ENCODE measurements at places on chromosomes 3 and 15.

DNA sequence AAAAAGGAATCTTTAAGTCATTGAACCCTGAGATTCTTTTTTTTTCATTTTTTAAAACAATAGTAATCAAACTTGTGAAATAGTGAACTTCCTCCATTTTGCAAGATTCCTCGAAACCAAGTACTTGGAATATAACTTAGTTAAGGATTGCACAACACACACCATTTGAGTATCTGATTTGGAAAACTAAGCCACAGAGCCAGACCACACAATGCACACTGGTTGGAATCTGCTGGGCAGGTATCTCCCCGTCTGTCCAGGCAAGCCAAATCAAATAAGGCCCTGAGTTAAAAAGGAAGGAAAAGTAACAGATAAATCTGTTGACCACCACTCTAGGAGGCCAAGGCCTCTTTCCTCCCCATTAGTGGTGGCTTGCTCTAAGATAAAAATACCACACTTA, 177.5 kb upstream of the ICE2 start:
- DNase-seq = no peak

DNA sequence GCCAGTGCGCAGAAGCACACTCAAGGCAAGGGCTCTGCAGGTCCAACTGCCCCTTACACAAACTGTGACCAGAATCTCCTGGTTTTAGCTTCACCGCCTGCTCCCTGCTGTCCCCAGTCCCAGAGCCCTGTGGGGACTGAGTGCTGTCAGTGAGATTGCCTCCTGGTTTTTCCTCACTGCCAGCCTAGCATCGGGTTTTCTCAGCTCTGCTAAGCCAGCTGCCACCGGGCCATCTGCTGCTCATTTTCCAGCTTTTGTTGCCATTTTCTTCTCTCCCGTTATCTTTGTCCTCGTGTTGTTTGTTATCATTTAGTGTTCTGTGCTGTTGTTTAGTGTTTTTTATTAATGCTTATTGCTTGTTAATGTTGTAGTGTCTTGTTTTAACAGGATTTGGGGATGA, 79.5 kb upstream of the BLM start:
- no peak for DNase-seq

- DNase-seq = no peak
These were observed 418.3 kb upstream of the CDIN1 start for GRCh38 chr15:36161108-36161507.

DNA sequence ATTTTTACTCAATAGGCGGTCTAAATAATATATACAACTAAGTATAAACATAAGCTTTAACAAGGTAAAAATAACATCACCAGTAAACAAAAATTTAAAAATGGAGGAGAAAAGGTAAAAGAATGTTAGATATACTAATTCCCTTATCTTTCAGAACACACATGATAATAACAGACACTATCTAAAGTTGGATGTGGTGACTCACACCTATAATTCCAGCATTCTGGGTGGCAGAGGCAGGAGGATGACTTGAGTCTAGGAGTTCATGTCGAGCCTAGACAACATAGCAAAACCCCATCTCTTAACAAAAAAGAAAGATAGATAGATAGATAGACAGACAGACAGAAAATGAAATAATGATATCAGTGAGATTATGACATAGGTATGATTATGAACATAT, 85.1 kb downstream of the STAG1 start:
- peak; percentile 35 for DNase-seq

- DNase-seq = peak; percentile 66
These were observed 433.3 kb downstream of the RAP2B start for GRCh38 chr3:153595186-153595815.

GRCh38 chr3:147518465-147518864, 109.3 kb downstream of the ZIC1 start:
- DNase-seq = no peak

DNA sequence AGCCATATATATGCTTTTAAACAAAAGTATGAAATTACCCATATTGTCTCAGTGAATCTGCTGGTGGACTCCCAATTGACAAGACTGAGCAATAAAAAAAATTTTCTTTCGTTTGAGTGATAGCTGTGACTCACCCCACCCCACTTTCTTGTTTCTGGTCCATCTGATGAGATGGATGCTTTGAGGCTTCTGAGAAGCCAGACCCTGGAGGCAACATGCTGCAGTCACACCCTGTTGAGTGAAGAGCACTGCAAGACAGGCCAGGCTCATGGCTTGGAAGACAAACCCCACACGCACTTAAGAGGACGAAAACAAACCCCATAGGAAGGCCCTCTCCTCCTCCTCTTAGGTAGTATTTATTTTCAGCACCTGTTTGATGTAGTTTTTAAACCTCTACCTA, 276.0 kb upstream of the TTC14 start:
- DNase-seq = no peak

GRCh38 chr15:101489599-101490407, at the start of gene PCSK6:
PCSK6 (minus strand) TSS chr15:101489707; CDS start chr15:101489670, 37 bp downstream.
- peak; percentile 28 for DNase-seq

GRCh38 chr3:172918568-172919296, 168.2 kb downstream of the ECT2 start:
- DNase-seq = peak; percentile 15

DNA sequence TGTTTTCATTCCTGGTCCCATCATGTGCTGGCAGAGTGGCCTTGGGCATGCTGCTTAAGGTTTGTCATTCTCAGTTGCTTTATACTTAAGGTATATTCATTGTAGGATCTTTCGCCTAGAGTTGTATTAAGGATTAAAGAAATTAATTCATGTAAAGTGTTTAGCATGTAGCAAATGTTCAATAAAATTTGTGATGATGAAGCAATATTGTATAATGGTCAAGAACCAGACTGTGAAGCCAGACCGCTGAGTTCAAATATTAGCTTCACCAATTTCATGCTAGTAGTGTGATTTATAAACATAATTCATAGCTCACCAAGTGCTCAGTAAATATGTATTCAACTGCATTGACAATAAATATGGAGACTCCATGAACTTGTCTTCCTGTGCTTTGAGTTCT, 178.5 kb downstream of the BBX start:
- no peak for DNase-seq

GRCh38 chr3:9736831-9737230, 5.3 kb downstream of the BRPF1 start:
- DNase-seq = no peak

- no peak for DNase-seq
These were observed 58.1 kb downstream of the NPAP1 start for GRCh38 chr15:24733659-24734058.

DNA sequence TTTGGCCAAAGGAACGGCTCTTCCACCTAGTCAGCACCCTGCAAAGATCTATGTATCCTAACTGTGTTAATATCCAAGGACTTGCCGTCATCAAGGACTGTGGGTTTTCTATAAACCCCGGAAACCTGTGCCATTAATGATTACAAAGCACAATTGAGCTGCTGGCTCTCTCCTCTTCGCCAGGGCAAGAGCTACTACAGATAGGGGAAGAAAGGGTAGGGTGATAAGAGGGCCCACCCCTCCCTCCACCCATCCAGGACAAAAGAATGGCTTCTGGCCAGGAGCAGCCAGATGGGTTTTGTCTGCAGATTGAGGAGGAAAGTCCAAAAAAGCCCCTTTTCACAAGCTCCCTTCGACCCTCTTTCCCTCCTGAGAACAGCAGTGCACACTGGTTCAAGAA, 9.9 kb downstream of the RFT1 start:
- no peak for DNase-seq

- DNase-seq = no peak
These were observed 37.9 kb upstream of the MINAR1 start for GRCh38 chr15:79394231-79394630.

DNA sequence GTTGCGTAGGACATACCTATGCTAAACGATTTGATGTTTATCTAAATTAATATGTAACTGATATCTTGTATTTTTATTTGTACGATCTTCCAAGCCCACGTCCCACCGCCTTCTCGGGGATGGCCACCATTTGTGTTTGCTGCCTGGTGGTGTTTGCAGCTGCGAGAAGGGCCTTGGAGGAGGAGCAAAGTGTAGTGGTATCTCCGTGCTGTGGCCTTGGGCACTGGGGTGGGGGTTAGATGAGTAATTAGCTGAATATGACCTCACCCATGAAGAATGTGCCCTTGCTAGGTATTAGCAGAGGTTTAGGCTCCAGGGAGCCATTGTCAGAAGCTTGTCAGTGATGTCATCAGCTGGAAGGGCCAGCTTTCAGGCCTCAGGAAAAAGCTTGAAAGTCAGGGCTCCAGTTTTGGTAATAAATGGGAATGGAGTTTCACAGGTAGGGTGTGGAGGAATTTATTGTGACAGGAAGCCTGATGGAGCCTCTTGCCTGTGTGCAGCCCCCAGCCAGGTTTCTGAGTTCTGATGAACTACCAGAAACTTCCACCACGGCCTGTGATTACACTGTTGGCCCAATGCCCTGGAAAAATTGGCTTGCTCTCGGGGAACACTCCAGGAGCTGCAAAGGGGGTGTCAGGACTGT, 41.0 kb downstream of the FLNB start:
- peak; percentile 98 for DNase-seq

GRCh38 chr15:83030021-83030420, 18.6 kb upstream of the C15orf40 start:
- no peak for DNase-seq

GRCh38 chr15:93118904-93119303, 29.9 kb upstream of the RGMA start:
- no peak for DNase-seq

DNA sequence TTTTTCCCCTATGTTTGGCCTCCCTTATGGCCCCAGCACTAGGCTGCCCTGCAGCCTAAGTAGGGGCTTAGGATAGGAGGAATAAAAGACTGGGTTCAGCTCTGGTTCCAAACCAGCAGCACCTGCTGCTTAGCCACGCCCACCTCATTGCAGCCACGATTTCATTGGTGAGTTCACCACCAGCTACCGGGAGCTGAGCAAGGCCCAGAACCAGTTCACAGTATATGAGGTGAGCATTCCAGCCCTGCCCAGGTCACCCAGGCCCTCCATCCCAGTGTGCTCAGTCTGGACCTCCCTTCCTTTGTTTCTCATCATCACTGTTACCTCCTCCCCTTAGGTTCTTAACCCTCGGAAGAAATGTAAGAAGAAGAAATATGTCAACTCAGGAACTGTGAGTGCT, 11.5 kb downstream of the CPNE9 start:
- DNase-seq = no peak

DNA sequence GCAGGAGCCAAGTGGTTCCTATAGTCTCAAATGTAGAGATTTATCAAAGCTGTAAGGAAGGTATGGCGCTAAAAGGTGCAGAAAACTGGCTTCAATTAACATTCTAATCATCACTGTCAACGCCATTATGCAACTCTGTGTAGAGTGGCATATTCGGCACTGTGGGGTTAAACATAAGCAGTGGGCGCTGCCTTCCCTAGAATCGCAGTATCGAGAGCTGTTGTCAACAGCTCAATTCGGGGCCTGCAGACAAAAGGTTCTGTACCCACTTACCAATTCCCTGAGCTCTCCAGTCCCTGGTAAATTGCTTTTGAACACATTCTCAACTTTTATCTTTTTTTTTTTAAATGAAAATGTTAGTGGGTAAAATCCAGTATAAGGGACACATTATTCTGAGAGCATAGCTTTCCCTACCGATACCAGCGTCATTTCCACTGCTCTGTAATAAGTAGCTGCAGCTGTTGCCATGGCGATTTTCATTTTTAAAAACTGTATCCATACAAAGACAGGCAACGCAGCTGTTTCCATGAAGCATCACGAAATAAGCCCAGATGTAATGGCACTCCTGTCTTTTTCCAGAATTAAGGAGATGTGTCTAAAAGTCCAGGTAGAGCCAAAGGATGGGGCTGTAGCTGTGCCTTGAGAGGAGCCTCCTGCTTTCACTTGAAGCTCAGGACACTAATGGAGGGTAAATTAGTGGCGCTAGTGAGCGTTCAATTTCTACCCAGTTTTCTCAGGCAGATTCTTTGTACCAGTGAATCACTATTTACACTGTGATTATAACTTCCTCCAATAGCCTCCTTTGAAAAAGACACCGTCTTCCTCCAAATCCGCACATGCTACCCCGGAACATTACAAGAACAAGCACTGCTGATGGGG, 250.3 kb downstream of the SLC9A9 start:
- peak; percentile 19 for DNase-seq

DNA sequence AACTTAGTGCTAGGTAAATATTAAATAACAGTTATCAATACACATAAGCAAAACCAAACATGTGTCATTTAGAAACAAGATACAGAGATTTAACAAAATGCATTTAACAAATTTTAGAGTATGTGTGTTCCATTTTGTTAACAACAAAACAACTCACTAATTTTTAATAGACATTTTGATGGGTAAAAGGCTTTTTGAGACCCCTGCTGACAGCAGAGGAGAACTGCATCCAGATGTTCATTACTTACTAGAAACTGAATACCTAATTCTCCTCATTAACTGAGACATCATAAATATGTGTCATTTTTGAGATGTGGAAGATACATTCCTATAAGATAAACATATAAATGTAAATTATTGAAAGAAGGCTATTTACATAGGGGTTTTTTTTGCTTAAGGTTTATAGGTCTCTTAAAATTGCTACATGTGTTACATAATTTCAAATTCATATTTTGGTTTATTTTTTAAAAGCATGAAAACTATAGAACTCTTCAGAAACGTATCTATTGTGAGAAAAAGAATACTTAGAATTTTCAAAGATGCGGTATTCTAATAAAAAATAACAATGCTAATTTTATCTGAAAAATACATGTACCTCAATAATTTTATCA, 1009.8 kb downstream of the TUSC7 start:
- peak; percentile 51 for DNase-seq

- no peak for DNase-seq
These were observed 12.0 kb downstream of the SLCO3A1 start for GRCh38 chr15:91865486-91865885.
